ENCODE measurements at places on chromosomes 6 and 20.

- DNase-seq, result no peak
Measured at GRCh38 chr20:24535941-24536730, 66.7 kb downstream of the SYNDIG1 start.

- no peak for DNase-seq
Measured at GRCh38 chr20:10665791-10666190, 8.0 kb downstream of the JAG1 start.

- peak; percentile 19 for DNase-seq
Measured at GRCh38 chr6:149060300-149060984, 257.1 kb upstream of the TAB2 start.

DNA sequence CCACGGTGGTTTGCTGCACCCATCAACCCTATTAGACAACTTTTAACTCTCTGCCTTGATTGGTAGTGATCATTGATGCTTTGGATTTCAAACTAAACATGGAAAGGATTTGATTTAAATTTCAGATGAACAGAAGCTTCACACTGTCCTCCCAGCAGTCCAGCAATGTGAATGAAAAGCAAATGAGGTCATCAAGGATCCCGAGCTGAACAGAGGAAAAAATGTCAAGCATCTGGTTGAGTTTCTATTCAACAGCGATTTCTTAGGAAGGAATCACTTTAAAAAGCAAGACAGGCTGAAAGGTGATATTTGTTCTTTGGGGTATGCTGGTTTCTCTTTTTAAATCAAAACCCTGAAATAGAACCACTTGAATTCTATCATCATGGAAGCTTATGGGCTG lies 10.6 kb upstream of the SAMD3 start:
- DNase-seq, result no peak

GRCh38 chr6:128114164-128114563 lies 213.3 kb upstream of the THEMIS start:
- no peak for DNase-seq
